Left cardiac atrium (tissue), 4 donors: ENCODE measurements at places on chromosomes 7 and 10. TPM values are rescaled to one million over a fixed set of nuclear protein-coding genes. Genes with fewer than 3 reads are reported as not detected.

The SH3PXD2A gene
- total RNA-seq = 24.6 TPM

DNA sequence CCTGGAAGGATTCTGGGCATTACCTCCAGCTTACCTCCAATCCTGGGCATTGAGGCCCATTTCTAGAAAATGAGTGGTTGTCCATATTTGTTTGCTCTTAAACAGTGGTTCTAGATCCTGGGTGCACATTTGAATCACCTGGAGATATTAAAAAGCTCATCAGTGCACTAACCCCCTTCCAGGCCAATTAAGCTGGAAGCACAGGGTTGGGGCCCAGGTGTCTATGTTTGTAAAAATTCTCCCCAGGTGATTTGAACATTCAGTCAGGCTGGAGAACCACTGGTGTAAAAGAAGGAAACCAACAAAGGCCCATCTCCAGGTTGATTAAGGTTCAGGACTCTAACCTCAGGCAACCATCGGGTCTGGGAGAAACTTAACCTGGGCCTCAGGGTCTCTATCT lies 102.6 kb upstream of the NANOS1 start:
- DNase-seq = no peak

GRCh38 chr7:110947408-110947807 lies 143.5 kb upstream of the LRRN3 start:
- no peak for DNase-seq

DNA sequence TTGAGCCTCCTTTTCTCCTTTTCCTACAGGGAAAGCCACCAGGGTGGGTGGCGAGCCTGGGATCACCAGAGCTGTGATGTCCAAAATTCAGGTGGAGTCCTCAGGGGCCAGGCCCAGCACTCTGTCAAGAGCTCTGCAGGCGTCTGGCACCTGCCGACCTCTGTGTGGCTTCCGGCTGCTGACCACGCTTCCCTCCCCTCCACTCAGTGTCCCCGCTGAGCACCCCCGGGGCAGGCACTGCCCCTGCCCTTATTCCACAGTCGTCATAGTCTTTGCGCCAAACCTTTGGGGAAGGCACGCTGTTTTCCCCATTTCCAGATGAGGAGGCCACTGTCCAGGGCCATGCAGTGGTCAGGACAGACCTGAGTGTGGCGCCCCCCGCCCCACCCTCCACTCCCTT lies 7.5 kb downstream of the MTG1 start:
- DNase-seq = no peak

- no peak for DNase-seq
Observed at GRCh38 chr7:103637726-103638125, 191.7 kb upstream of the SLC26A5 start.

DNA sequence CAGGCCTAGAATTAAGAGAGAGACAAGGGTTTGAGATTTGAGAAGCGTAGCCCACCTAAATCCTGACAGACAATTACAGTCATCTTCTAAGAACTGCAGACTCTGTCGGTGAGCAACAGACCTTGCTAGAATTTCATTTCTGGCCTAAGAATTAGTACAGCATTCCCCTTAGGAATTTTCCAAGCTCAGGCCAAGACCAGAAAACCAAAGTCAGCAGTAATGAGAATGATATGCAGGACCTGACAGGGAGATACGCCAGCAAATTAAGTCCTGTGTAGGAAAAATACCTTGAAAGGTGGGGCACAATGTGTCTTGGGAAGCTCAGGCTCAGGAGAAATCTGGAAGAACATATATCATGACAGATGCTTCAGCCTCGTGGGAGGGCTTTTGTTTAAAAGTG lies 52.7 kb upstream of the HERPUD2 start:
- no peak for DNase-seq

DNA sequence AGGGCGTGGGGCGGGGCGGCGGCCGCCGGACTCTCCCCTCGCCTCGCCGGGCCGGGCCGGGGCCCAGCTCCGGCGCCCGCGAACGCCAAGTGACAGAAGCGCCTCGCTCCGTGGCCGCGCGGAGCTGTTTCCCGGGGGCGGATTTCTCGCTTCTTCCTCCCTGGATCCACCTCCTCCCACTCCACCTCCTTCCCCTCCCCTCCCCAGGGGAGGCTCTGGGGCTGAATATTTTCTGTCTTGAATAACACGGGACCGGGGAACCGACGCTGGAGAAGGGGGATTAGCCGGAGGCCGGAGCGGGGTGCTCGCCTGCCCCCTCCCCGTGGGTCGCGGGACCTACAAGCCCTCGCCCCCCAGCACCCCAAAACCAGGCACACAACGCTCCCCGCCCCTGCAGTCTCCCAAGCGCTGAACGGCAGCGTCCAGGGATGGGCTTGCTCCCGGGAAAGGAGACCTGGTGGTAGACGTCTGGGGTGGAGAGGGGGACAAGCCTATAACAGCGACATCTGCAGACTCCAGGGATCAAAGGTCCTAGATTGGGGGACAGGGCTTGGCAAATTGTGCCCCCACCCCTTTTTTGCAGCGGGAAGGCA lies at the start of gene ARHGAP21:
ARHGAP21 (minus strand) TSS at position 100 of the 593 bp plus-strand sequence. CDS start 1,988 bp downstream, outside the sequence.
- peak; percentile 80 for DNase-seq

GRCh38 chr10:71204746-71205145 lies 7.6 kb upstream of the UNC5B start:
- DNase-seq = no peak
